Aorta (tissue), 5 donors: ENCODE measurements at places on chromosomes 4 and X. TPM values are rescaled to one million over a fixed set of nuclear protein-coding genes. Genes with fewer than 3 reads are reported as not detected.

DNA sequence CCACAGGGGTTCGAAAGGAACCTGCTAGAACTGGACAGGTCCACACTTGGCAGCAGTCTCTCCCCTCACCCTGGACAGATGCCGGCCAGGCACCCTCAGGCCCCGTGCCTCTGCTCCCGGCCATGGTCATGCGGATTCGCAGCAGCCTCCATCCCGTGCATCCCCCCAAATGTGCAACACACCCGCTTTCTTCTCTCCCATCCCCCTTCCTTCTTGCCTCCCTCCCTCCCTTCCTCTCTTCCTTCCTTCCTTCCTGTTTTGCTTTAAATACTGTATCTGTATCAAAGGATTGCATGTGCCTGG is 35.0 kb upstream of the HMX1 start:
- H3K4me3 ChIP-seq = no peak overlapping the region
- H3K27ac ChIP-seq = no peak overlapping the region
- H3K27me3 ChIP-seq = no peaks in the 10 kb centered on the region
- DNase-seq = no peak
- H3K4me1 ChIP-seq = no peaks in the 10 kb centered on the region

DNA sequence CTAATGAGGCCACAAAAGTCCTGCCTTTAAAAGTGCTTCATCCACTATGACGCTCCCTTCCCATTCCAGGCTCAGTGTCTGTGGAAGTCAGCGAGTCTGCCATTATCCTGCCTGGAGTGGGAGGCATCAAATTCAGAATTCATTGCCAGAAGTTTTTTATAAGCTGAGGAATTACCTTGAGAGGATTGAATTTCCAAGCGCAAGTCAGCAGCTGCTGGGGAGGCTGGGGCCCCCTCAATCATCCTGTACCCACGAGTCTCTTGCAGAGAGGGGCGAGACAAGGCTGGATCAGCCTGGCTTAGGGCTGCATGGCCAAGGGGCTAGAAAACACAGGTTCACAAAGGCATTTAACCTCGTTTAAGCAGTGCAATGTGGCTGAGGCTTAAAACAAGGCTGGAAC is 170.5 kb upstream of the NOCT start:
- H3K4me1 ChIP-seq = no peaks in the 10 kb centered on the region
- H3K27me3 ChIP-seq = no peaks in the 10 kb centered on the region

DNA sequence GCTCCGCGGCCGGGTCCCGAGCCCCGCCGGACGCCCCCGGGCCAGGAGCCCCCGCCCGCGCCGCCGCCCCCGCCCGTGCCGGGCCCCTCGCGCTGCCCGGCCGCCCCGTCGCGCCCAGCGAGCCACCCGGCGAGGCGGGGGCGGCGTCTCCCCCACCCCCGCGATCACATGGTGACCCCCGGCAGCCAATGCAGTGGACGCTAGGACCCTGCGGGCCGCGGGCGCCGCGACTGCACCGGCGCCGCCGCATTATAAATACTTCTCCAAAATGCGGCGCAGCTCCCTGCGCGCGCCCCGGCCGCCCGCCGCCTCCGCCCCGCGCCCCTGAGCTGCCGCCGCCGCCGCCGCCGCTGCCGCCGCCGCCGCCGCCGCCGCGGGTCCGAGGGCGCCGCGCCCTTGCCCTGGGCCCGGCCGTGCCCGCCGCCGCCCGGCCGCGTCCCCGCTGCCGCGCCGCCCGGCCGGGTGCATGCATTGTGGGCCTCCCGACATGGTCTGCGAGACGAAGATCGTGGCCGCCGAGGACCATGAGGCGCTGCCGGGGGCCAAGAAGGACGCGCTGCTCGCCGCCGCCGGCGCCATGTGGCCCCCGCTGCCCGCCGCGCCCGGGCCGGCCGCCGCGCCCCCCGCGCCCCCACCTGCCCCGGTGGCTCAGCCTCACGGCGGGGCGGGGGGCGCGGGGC is at the start of gene NAT8L:
Gene NAT8L, plus strand, starts transcription at position 282 of the 680 bp plus-strand sequence. Its CDS starts 185 bp downstream, at position 467.
- H3K4me3 ChIP-seq = peak within 1 kb of the TSS; percentile 51
- H3K27me3 ChIP-seq = no peaks in the 10 kb centered on the region
- H3K27ac ChIP-seq = no peak within 1 kb of the TSS
- H3K36me3 ChIP-seq = no peaks in the 10 kb centered on the region
- H3K4me1 ChIP-seq = no peaks in the 10 kb centered on the region

DNA sequence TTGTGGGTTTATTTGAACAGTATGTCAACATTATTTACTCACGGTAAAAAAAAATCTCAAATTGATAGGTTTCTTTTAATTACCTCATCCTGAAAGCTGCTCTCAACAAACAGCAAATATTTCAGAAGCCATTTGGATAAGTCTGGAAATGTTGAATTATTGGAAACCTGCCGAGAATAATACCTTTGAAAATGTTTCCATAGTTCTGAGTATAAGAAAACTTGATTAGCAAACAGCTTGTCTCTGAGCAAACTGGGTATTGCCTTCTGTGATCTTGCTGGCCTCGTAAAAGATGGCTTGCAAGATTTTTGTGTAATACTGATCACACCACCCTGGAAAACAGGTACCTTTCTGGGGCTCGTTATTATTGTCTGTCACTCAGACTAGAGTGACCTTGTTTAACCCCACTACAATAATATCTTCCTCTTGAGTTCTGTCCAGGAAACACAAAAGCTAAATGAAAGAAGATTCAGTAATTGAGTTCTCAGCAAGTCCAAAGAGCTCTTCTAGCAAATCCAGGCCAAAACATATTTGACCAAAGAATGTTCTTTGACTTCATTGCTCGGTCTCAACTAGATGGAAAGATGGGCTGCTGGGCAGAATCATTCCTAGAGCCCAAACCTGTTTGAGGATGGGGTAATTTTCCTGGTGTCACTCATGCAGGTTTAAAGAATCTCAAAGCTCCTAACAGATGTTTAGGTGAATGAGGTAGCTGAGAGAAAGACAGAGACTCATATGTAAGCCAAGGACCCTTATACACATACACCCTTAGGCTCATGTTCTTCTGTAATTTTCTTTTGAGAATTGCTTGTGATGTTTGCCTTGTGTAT is 255.6 kb upstream of the JADE1 start:
- H3K27me3 ChIP-seq = no peaks in the 10 kb centered on the region
- peak overlapping the region; percentile 95 for H3K4me3 ChIP-seq
- H3K4me1 ChIP-seq = peaks cover 4% of the 10 kb centered on the region
- H3K27ac ChIP-seq = no peak overlapping the region
- no peak for DNase-seq
- H3K36me3 ChIP-seq = no peaks in the 10 kb centered on the region

- DNase-seq = no peak
- H3K27me3 ChIP-seq = no peaks in the 10 kb centered on the region
- no peaks in the 10 kb centered on the region for H3K36me3 ChIP-seq
- H3K4me3 ChIP-seq = no peak overlapping the region
- H3K4me1 ChIP-seq = no peaks in the 10 kb centered on the region
These were observed 1892.3 kb upstream of the PCDH7 start for GRCh38 chr4:28827866-28828265.

GLRA2 gene
- not detected for total RNA-seq

SPANXA2 gene
- not detected for total RNA-seq

C1QTNF7 gene
- 15.5 TPM for total RNA-seq

DNA sequence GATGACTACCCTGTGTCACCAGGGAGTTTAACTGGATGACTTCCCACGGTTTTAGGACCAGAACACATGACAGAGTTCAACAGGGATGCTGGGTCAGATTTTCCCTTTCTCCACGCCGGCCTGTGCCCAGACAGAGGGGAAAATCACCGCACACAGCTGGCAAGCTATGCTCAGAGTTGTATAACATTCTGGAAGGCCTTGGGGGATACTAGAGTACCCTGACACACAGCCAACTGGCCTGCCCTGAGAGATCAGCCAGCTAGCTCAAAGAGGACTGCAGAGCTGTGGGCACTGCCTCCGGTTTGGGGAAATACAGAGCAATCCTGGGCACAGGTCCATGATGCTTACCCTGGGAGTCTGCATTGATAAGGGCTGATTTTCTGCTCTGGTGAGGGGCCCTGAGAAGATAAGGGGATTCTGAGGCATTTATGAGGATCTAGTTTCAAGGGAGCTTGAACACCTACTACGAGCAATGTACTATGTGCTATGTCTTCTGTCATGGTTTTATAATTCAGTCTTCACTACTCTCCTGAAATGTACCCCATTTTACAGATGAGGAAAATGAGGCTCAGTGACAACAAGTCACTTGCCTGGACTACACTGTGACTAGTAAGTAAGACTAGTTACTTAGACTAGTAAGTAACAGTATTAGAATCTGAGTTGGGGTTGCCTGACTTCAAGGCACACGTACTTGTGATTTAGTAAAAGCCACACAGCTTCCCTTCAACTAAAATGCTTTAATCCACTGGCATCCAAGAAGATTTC is 14.7 kb downstream of the C4orf54 start:
- DNase-seq = peak; percentile 86
- H3K27ac ChIP-seq = peak overlapping the region; percentile 76
- H3K4me1 ChIP-seq = no peaks in the 10 kb centered on the region
- H3K27me3 ChIP-seq = no peaks in the 10 kb centered on the region

DNA sequence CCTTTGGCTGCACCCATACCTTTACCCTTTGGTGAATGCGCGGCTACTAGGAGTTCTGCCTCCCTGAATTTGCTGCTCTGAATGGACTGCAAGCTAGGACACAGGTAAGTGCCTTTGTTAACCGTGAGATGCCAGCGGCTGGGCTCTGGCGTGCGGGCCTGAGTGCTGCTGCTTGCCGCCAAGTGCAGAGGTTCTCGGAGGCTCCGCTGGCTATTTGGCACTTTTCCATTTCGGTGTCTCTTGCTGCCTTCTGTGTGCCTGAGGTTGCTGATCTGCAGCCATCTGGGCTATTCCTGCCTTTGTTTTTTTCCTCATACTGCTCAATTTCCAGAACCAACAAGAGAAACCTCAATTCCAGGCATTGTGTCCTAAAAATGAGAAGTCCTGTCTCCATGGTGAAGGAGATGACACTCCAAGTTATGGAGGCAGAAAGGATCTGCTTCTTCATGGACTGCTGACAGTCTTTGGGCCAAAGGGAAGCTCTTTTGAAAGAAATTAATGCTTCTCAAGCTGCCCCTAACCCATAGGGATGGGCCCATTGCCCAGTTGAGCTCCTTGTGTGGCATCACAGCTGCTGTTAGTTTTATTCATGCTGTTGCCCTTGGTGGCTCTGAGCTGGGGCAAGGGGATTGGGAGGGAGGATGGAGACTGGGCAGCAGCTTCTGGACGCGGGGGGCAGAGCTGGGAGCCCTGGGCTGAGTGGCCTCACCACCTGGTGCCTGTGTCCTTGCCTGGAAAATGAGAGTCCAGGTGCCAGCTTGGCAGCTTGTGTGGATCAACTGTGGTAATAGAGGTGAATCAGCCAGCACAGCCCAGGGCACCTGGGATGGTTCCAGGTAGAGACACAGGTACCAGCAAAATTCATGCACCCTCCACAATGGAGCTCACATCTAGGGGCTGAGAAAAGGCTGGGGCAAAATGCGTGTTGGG is 3.8 kb upstream of the TBC1D14 start:
- no peaks in the 10 kb centered on the region for H3K4me1 ChIP-seq
- no peaks in the 10 kb centered on the region for H3K27me3 ChIP-seq
- no peak overlapping the region for H3K4me3 ChIP-seq
- no peak overlapping the region for H3K27ac ChIP-seq

GRCh38 chr4:108820492-108821350 is 57.9 kb upstream of the ETNPPL start:
- H3K4me3 ChIP-seq = no peak overlapping the region
- DNase-seq = no peak
- H3K4me1 ChIP-seq = no peaks in the 10 kb centered on the region
- H3K27ac ChIP-seq = no peak overlapping the region

- no peaks in the 10 kb centered on the region for H3K36me3 ChIP-seq
- no peaks in the 10 kb centered on the region for H3K27me3 ChIP-seq
- no peaks in the 10 kb centered on the region for H3K4me1 ChIP-seq
- H3K27ac ChIP-seq = no peak overlapping the region
- no peak for DNase-seq
- no peak overlapping the region for H3K4me3 ChIP-seq
These were observed 356.6 kb upstream of the MAGEB2 start for GRCh38 chrX:29858714-29859113.
